GM20000 (cell line): ENCODE measurements at places on chromosomes 2 and 18.

GRCh38 chr2:204051984-204052556 lies 115.5 kb downstream of the ICOS start:
- no peak for DNase-seq

DNA sequence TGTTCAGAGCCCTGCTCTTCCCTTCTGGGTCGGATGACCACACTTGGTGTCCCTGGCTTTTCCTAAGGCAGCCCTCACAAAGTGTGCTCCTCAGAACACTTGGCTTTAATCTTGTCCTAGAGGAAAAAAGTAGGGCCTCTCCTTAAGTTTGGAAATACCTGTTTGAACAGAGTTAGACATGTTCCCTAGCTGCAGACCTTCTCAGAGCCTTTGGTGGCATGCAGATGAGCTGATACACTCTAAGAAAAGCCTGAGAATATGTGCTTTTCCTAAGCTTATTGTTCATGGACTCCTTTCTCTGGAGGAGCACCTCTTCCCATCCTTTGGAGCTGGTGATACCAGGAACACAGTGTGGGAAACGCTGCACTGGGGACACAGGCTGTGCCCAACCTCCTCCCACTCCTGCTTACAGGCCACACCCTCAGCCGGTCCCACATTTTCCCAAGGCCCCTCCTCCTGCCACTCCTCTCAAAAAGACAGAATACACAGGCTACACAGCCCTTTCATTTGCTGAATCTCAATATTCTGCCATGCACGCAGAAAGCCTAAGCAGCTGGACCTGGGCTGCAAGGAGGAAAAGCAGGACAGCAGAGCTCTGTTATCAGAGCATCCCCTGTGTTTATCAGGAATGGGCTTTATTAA lies 443.6 kb downstream of the NBAS start:
- no peak for DNase-seq

DNA sequence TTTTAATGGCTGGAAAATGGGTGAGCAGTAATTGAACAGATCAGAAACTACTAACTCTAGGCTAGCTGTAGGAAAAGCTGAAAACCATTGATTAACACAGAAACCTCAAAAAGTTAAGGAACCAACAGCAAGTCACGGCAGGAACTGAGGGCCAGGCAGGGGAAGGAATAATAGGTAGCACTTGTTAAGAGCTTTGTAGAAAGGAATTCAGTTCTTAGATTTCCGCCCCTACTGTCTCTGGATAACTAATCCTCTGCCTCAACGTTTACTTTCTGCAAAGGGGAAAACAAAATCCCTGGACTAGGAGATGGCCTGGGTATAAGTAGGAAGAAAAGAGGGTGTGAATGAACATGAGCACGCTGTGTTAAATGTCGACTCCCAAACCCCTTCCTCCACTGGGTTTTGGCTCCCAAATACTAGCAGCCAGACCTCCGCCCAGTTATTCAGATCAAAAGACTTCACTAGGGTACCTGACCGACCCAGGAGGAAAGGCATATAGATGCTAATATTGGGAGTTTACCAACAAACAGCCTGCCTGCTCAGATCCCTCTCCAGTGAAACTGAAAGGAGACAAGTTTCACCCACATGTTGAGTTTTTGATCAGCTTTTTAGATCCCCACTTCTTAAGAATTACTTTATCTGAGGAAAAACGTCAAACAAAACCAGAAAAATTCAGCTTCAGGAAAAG lies 12.4 kb downstream of the SMAD2 start:
- DNase-seq = peak; percentile 29

GRCh38 chr2:79855264-79856006 lies 342.6 kb downstream of the CTNNA2 start:
- no peak for DNase-seq

- no peak for DNase-seq
Measured at GRCh38 chr2:95238131-95238530, 30.8 kb downstream of the ZNF892 start.

- DNase-seq = no peak
Measured at GRCh38 chr2:157465554-157465953, 21.7 kb upstream of the CYTIP start.

GRCh38 chr2:12980817-12981216 lies 264.1 kb downstream of the TRIB2 start:
- DNase-seq = no peak

GRCh38 chr2:157751462-157752058 lies 122.9 kb upstream of the ACVR1C start:
- no peak for DNase-seq

GRCh38 chr2:65525616-65526231 lies 93.3 kb upstream of the SPRED2 start:
- no peak for DNase-seq

- no peak for DNase-seq
Measured at GRCh38 chr2:49794396-49794795, 640.1 kb upstream of the FSHR start.

DNA sequence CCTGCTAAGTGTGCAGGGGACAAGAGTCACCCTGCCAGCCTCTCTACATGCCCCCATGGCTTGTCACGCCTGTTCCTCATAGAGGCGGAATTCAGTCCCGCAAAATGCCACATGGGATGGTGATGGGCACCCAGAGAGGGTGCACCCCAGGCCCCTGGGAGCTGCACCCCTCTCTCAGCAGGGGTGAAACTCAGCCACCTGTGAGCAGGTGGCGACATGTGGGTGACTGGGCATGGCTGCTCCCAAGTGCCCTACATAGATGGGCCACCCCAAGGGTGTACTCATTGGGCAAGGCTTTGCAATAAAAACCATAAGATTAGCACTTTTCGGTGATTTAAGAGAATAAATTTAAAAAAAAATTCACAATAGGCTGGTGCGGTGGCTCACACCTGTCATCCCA lies 6.3 kb downstream of the HS6ST1 start:
- no peak for DNase-seq

DNA sequence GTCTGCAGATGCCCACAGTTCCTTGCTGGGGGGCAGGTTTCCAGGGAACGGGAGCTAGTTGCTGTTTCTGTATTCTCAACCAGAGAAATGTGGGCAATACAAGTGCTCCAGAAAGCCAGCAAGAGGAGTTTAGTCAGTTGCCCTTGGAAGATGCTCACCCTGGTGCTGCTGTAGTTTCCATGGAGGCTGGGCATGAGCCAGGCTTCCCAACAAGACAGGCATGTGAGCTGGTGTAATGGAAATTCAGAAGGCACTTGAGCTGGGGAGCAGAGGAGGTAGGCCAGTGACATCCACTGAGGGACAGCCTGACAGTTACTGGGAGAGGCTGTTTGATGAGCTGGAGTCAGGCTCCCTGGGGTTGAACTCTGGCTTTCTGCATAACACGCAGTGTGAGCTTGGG lies 7.7 kb downstream of the HK2 start:
- no peak for DNase-seq

DNA sequence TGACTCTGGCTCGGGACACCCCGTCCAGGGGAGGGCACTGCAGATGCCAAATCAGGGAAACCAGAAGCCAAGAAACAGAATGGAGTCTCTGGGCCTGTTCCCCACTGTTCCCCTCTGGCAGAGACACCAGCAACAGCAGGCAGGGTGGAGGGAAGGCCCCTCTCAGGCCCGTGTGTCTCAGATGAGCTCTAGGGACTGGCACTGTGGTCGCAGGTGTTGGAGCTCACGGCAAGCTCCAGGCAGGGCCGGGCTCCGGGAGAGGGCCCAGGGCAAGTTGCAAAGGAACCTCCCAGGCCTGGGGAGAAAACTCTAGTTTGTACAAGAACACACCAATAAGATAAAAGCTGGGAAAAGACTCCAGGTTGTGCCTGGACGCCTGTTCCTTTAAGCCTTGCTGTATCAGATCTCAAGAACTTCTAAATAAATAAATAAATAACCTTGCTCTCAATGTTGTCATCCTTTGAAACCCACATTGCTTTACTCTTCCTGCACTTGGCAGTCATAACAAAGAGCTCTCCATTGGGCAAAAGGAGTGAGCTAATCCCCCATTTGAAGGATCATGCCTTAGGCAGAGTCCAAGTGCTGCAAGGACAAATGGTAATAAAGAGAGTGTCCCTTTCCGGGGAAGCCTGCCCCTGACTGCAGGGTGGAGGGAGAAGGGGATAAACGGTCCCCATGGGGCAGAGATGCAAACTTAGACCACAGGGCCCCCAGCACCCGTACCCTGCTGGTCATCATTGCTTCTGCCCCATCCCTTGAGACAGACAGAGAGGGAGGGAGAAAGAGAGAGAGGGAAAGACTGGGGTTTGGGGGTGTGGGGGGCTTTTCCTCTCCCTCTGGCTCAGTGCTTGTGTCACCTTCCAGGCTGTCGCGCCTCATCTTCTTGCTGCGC lies 33.3 kb downstream of the CNGA3 start:
- no peak for DNase-seq

DNA sequence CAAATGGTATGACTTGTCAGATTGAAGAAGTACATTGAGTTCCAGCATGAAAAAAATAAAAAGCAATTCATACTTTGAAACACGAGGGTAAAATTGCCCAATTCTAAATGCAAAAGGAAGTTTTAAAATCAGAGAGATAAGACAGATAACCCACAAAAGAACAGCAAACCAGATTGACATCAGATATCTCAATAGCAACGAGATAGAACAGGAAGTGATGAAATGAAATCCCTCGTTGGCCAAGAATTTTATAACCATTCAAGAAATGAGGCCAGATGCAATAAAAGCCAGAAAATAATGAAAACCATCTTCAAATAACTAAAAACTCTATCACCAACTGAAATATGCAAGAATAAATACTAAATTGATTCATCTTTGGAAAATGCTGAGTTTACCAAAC lies 172.8 kb downstream of the CD226 start:
- DNase-seq = no peak

DNA sequence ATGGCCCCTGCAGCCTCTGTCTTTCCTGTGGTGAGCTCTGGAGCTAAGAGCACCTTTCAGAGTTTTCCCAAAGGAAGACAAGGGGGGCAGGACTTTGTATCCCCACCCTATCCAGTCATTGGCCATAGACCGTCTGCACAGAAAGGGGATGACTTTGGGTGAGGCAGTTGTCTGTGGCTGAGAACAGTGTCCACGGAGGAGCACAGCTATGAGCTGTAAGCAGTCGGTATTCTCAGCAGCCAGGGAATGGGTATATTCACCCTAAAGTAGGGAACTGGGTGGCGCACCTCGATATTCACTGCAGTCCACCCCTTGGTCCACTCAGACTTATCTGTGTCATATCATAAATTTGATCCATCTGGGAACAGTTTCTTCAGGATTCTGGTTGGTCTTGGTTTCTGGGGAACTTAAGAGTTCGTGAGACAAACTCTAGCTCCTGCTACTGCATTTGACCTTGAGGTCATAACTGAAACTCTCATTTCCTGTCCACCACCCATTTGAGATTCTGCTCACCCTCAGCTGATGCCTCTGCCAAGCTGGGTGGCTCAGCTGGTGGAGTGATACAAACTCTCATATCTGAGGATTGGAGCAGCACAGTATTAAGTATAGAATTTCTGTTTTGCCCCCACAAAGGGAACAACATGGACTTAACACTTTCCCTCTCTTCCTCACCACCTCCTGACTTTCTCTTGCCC lies 45.2 kb upstream of the SCG2 start:
- peak; percentile 14 for DNase-seq

- peak; percentile 59 for DNase-seq
Measured at GRCh38 chr2:199457147-199458008, at the start of gene SATB2. TSS of gene SATB2 (minus strand) at chr2:199457939. CDS start at chr2:199456037, 1,902 bp downstream.

GRCh38 chr18:67417864-67418523 lies 98.5 kb downstream of the DSEL start:
- peak; percentile 17 for DNase-seq

GRCh38 chr2:235498541-235498940 lies 4.7 kb downstream of the AGAP1 start:
- DNase-seq = no peak

- DNase-seq = no peak
Measured at GRCh38 chr2:71417300-71418202, 35.8 kb upstream of the DYSF start.

- no peak for DNase-seq
Measured at GRCh38 chr2:168831662-168832061, 29.2 kb downstream of the NOSTRIN start.

DNA sequence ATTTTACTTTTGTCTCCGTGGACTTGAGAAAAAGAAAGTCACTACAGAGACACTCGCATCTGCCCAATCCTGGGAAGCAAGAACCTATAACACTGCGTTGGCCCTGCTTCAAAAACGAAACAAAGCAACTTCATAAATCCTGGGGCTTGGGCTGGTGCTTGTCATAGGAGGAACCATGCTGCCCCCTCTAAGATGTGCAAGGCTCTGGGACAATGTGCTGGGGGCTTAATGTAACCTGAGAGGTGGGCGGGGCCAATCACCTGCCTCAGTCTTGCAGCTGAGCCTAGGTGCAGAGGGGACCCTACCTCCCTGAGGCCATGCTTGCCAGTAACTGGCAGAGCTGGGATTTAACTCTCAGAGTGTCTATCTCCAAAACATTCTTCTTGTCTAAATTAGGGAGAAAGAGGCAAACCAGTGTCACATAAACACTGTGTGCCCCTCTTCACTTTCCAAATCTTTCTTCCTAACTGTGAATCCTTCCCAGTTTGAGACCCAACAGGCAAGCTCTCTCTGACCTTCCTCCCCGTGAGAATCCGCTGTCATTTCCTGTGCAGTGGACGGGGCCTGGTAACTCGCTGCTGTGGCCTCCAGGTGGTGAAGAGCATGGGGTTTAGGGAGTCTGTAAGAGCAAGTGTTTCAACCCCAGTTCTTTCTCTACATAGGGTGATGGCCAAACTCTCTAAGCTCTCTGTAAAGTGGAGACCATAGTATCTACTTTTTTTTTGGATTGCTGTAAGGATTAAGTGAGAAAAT lies 115.1 kb downstream of the ACKR3 start:
- no peak for DNase-seq

DNA sequence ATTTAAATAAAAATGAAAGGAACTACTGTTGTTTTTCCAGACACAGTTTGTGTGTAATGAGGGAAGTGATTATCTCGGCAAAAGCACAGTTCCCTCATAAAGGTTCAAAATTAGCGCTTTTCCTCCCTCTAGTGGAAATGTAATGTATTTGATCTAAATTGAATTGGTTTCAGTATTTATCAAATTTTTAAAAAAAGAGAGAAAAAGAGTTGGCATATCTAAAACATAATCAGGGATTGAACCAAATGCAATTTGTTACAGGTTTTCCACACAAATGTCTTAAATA lies 37.5 kb downstream of the CMPK2 start:
- no peak for DNase-seq

GRCh38 chr2:74740741-74741431 lies 86.8 kb downstream of the SEMA4F start:
- no peak for DNase-seq

- peak; percentile 36 for DNase-seq
Measured at GRCh38 chr2:208315081-208315788, 49.2 kb downstream of the PIKFYVE start.
